ENCODE measurements at places on chromosomes 5 and 9. TPM values are rescaled to one million over a fixed set of nuclear protein-coding genes. Genes with fewer than 3 reads are reported as not detected.

Gene TMC1
- total RNA-seq, result not detected

Gene FGFR4
- 2.0 TPM for total RNA-seq

GRCh38 chr5:108432024-108432423, 50.1 kb upstream of the FBXL17 start:
- DNase-seq, result no peak
- no peak overlapping the region for H3K27ac ChIP-seq
- peaks cover 15% of the 10 kb centered on the region for H3K27me3 ChIP-seq
- no peak overlapping the region for H3K4me3 ChIP-seq
- no peaks in the 10 kb centered on the region for H3K4me1 ChIP-seq
- H3K36me3 ChIP-seq, result no peaks in the 10 kb centered on the region

GRCh38 chr9:105968811-105969466, 274.6 kb downstream of the TMEM38B start:
- peaks cover 3% of the 10 kb centered on the region for H3K27me3 ChIP-seq
- H3K4me3 ChIP-seq, result no peak overlapping the region
- H3K36me3 ChIP-seq, result no peaks in the 10 kb centered on the region
- DNase-seq, result no peak

All from natural killer cell treated with Interleukin-12 subunit alpha and Interleukin-12 subunit beta and Interleukin-15 and Interleukin-18, amount 100 ng/mL, for 72 hours (primary cell).